Ecto neural progenitor cell (in vitro differentiated cells): ENCODE measurements at places on chromosomes 5 and 9.

DNA sequence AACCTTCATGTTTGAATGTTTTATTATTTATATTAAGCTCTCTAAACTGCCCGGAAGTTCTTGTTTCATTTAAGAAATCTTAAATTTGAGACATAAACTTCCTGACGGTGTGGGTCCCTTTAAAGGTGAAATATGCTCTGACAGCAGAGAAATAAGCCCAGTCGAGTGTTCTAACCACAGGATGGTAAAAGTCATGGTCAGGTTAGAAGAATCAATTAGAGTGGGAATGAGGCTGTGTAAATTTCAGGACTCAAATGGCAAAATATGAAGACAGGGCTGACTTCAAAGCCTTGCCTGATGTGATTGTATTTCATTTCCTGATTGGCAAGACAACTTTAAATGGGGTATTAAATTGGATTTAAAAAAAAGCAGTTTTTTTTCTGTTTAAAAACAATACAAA, 432.9 kb upstream of the BRINP1 start:
- no peak for DNase-seq

GRCh38 chr9:126722922-126723806, 81.7 kb upstream of the ZBTB43 start:
- DNase-seq = peak; percentile 61

- DNase-seq = peak; percentile 27
Measured at GRCh38 chr9:89805571-89806292, 200.9 kb downstream of the GADD45G start.

- no peak for DNase-seq
Measured at GRCh38 chr9:27261517-27262211, 35.3 kb downstream of the EQTN start.

- no peak for DNase-seq
Measured at GRCh38 chr9:125529589-125530515, 177.2 kb downstream of the MAPKAP1 start.

DNA sequence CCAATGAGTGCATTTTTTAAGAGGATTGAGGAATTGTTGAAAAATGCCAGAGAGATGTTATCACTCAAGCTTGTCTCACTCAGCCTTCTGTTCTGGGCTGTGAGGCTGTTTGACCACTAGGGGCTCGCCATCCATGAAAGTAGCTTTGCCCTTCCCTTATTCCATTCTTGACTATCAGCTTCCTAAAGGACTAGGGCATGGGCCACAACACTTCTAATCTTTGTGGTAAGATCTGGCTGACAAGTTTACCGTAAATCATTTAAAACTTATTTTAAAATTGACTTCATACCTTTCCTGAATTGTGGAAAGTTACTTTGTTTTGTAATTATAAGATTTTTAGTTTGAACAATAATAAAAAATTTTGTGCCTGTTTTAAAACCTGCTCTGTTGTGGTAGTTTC, 49.5 kb downstream of the TJP2 start:
- DNase-seq = peak; percentile 61

DNA sequence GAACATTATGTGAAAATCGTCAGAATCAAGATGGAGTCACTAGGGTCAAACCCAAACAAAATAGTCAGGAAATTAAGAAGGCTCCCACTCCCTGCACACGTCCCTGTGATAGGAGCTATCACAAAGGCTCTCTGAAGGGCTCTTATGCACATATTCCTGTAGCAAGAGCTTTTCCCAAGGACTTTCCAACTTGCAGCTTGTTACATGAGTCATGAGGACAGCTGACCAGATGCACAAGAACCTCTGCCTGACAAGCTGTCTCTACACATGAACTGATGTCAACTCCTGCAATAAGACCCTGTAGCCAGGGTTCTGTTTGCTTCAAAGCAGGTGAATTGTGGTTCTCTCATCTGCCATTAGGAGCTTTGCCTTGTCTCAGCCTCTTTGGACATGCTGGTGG, 122.4 kb downstream of the OLFM1 start:
- no peak for DNase-seq

DNA sequence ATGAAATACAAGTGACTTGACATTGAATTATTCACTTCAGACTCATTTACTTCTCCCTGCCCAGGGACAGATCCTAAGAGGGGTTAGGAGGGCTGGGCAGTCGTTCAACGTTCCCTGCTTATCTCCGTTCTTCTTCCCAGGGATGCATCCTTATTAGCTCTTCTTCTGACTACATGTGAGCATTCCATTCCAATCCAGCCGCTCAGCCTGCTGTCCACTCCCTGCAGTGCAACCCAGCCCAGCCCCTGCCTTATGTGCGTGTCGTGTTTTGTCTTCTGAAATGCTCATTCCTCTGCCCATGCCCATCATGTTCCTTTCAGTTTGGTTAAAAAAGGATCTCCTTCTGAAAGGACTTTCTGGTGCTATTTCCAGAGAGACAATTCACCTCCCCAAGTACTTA, 64.7 kb upstream of the PALM2AKAP2 start:
- DNase-seq = no peak

- no peak for DNase-seq
Measured at GRCh38 chr5:88557881-88558280, 289.2 kb upstream of the TMEM161B start.

DNA sequence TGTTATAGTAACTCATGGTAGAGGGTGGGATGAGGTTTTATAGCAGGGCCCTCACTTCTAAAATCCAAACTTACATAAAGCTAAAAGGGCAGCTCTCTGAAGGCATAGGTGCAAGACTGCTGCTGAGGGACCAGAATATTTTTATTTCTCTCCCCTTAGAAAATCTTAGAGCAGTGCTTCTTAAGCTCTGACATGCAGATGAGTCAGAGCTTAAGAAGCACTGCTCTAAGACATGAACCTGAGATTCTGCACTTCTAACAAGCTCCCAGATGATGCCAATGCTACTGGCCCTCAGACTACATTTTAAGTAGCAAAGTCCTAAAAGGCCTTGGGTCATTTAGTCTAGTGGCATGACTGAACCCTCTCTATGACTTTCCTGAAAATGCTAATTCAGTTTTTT, 97.6 kb upstream of the SPRY4 start:
- no peak for DNase-seq

DNA sequence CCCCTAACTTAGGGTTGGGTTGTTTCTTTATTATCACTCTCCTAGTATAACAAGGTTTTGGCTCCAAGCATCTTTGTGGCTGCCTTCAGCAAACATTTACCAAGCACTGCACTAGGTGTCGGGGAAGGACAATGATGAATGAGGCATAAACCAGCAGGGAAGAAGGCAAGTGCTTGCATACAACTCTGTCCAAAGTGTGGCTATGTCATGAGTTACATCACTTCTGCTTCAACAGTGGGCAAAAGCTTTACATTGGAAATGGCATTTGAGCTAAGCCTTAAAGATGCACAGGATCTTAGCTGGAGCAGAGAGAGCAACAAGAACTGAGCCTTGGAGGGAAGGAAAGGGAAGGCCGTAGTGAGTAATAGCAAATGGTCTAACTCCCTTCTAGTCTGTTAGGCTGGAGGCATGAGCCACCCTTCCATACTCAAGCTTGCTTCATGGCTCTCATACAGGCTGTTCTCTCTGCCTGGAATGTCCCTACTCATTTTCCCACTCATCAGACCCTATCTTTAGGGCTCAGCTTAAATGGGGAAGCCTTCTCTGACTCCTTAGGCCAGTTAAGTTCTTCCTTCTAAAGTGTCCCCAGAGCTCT, 121.8 kb downstream of the SEMA6A start:
- DNase-seq = no peak

GRCh38 chr5:128259607-128260021, 176.0 kb downstream of the SLC12A2 start:
- no peak for DNase-seq

DNA sequence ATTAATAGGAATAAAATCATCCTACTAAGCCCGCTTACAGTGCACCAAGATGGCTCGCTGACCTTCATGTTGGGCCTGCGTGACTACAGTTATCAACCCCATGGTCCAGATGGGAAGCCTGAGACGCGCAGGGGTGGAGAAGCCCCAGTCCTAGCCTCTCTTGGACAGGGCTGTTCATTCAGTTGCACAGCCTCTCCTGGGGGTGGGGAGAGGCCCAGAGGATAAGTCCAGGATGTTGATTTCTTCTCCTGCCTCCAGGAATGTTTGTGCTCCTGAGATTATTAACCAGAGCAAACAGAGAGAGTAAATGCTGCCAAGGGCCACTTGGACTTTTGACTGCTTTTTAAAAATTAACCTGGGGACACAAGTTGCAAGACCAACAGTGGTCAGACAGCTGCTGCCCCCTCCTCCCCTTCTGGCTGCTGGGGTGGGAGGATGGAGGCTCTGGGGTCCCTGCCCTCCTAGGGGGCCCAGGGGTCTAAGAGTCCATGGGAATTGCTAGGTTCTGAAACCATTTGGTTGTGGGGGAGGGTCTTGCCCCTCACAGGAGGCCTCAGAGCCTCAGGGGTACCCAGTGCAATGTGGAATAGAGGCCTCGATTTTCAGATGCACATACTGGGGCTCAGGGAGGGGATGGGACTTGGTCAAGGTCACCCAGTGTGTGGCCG, 2.8 kb upstream of the AMBP start:
- peak; percentile 25 for DNase-seq

- DNase-seq = peak; percentile 19
Measured at GRCh38 chr5:136090319-136090718, 42.3 kb upstream of the SMAD5 start.

GRCh38 chr5:87190687-87191086, 77.0 kb upstream of the RASA1 start:
- DNase-seq = no peak

DNA sequence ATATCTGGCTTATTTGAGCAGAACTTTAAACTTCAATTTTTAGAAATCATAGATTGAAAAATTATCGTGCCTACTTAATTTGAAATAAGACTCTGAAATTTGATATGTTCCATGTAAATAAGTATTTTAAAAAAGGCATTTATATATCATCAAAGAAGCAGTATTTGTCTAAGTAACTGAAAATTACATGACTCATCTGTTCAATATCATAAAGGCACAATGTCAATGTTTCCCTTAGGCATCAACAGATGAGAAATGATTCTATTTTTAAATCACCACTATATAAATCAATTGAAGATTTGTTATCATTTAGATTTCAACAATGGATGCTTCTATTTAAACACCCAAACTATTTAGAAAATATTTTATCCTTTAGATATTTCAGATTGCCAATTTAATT, 142.9 kb upstream of the POU5F2 start:
- no peak for DNase-seq

DNA sequence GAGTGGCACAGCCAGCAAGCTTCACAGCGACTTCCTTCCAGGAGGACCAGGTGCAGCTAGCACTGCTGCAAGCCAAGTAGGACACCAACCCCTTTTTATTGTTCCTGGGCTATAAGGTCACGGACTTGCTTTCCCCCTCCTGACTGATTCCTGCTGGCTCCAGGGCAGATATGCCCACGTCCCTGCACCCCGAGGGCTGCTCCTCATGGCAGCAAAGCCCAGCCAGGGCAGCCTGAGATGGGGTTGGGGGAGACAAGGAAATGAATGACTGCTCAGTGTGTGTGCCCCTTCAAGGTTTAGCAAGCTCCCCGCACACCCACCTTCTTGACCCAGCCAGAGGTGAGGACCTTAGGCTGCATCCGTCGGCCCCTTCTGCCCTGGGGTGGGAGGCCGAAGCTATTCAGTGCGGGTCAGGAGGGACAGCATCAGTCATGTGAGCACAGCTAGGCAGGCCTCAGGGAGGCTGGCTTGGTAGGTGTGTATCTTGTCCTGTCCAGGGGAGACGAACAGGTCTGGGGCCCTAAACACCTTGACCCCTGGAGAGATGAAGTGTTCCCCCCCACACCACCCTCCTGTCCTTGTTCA, 136.2 kb upstream of the PHYKPL start:
- no peak for DNase-seq

- no peak for DNase-seq
Measured at GRCh38 chr9:121870271-121870670, 218.8 kb downstream of the DAB2IP start.

GRCh38 chr5:108084105-108084504, 297.8 kb downstream of the FBXL17 start:
- no peak for DNase-seq

- DNase-seq = no peak
Measured at GRCh38 chr5:157107508-157107907, 1.3 kb downstream of the HAVCR2 start.

- DNase-seq = no peak
Measured at GRCh38 chr9:97895211-97895610, 27.1 kb downstream of the TRMO start.

DNA sequence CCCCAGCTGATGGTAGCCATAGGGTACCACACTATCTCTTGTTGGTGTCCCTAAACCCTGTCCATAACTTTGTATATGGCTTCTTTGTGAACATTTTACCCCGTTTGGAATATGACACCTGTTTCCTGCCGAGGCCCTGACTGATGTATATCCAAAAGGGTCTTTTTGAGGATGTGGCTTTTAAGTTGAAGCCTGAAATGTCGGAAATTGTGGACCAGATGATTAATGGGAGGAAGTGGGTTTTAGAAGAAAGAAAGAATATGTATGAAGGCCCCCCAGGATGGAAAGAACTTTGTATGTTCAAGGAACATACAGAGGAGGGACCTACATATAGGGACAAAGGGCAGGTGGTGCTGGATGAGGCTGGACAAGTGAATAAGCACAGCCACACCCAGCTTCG, 16.7 kb upstream of the TNFSF8 start:
- no peak for DNase-seq

DNA sequence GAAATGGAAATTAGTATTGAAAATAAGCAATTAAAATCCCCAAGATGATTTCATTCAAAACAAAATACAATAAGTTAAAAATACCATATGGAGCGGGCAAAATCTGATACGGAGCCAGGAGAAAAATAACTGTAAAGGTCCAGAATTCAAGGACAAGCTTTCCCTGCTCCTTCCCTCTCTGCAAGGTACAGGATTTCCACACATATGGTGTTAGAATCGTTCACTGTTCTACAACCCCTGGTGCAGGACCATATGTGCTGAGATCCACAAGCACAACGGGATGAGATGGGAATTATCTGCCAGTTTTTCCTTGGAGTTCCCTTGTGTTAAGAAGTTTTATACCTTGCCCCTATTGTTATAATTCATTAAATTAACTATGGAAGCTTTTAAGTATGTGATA, 94.7 kb upstream of the DMAC1 start:
- DNase-seq = no peak

- DNase-seq = no peak
Measured at GRCh38 chr9:16501141-16501540, 369.3 kb downstream of the BNC2 start.

DNA sequence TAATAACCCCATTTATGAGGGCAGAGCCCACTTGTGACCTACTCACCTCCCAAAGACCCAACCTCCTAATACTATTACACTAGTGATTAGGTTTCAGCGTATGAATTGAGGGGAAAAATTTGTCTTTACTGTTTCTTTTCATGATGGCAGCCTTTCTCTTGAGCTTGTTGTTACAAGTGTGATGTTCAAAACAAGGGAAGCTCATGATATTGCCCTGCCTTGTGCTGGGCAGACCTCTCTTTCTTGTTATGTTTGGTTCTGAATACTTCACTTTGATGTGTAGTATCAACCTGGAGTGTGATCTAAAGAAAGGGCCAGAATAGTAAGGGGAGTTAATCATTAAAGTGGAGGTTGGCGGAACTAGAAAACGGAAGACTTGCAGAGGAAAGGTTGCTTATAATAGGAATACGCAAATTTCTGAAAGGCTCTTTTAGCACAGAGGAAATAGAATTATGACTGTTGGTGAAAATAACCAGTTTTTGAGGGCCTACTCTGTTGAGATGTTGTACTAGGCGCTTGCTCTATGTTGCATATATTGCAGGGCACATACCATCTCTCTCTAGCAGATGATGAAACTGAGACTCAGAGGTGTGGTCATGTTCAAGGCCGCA, 68.2 kb downstream of the MELK start:
- no peak for DNase-seq

- DNase-seq = no peak
Measured at GRCh38 chr5:68331192-68332079, 115.9 kb downstream of the PIK3R1 start.
